ENCODE measurements at places on chromosomes 11 and 22.

DNA sequence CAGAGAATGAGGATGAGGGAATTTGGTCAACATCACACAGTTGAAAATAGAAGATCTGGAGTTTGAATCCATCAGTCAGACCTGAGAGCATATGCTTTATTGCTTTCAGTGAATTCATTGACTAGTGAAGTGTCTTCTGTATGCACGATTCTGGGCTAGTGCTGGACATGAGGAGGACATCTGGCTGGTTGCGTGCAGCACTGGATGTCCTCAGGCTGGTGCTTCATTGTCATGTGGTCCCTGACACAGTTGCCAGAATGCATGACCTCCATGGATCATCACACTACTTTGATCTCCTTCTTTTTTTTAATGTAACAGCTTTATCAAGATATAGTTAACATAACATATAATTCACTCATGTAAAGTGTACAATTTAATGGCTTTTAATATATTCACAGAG lies 44.5 kb upstream of the MMP7 start:
- DNase-seq: no peak

GRCh38 chr22:49951000-49951677 lies 9.4 kb upstream of the PIM3 start:
- DNase-seq: no peak

GRCh38 chr11:48106166-48106565 lies 110.4 kb upstream of the OR4B1 start:
- no peak for DNase-seq

DNA sequence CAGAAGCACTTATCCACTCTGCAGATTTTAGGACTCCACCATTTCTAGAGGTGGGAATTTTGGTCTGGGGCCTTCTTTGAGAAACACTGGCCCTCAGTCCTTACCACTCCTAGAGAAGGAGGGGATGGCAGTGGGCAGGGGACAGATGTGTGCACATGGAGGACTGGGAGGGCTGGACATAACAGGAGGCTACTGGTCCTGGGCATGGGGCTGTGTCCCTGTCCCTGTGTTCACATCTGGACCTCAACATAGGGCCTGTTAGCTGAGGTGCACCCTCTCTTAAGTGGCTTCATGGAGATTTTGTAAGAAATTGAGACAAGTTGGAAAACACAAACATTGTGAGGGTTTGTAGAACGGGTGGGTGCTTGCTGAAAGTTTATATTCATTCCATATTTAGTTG lies 103.4 kb downstream of the ATXN10 start:
- no peak for DNase-seq

GRCh38 chr22:27422442-27422841 lies 379.1 kb downstream of the MN1 start:
- no peak for DNase-seq

- DNase-seq: no peak
These were observed 119.3 kb upstream of the SERPIND1 start for GRCh38 chr22:20654343-20655208.

- DNase-seq: no peak
These were observed 466.3 kb upstream of the ARHGAP42 start for GRCh38 chr11:100220801-100221200.

GRCh38 chr22:47692811-47693210 lies 930.4 kb downstream of the TBC1D22A start:
- no peak for DNase-seq

GRCh38 chr11:122305426-122306320 lies 189.7 kb upstream of the BLID start:
- no peak for DNase-seq

GRCh38 chr11:69644962-69645675 lies 4.2 kb downstream of the CCND1 start:
- DNase-seq: no peak

DNA sequence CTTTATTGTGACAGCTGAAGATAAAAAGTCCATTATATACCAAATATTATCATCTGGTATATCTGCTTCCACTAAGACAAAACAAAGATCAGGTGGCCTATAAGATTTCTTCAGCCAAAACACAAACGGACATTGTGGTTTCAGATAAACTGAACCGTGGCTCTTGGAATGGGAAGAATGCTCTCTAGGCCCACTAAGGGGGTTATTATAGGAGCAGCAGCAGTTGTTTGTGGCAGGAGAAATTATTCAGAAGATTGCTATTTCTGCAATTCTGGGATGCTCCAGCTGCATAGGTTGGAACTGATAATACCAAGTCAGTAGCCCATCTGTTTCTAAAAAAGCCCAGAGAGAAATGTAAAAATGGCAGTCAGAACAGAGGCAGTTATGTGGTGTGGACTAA lies 145.3 kb downstream of the NCAM1 start:
- no peak for DNase-seq

- DNase-seq: no peak
These were observed 68.4 kb downstream of the TBC1D22A start for GRCh38 chr22:46830841-46831240.

GRCh38 chr11:46898396-46899095 lies 19.8 kb downstream of the LRP4 start:
- no peak for DNase-seq

DNA sequence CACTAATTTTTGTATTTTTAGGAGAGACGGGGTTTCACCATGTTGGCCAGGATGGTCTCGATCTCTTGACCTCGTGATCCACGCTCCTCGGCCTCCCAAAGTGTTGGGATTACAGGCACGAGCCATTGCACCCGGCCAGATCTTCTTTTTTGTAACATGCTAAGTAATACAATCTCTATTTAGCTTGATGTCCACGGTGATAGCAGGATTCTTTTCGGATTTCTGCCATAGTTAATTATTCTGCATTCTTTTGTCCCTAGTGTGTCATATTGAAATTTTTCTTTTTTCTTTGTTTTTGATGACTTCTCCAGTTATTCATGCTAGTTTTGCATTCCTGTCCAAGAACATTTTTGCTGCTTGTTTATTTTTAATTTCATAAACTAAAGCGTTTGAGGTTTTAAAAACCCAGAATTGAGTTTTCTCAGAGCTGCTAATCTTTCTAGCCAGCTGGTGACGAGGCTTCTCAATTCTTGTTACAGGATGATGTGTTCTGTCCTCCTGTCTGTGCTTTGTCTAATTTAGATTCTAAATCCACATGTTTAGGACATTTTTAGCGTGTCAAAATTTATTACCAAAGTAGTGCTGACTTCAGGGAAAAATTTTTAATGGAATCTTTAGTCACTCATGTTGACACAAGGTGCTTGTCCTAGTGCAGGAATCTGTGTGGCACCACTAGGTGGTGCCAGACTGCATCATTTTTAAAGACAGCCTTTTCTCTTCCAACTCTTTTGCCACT lies 21.8 kb downstream of the NF2 start:
- DNase-seq: peak; percentile 33

DNA sequence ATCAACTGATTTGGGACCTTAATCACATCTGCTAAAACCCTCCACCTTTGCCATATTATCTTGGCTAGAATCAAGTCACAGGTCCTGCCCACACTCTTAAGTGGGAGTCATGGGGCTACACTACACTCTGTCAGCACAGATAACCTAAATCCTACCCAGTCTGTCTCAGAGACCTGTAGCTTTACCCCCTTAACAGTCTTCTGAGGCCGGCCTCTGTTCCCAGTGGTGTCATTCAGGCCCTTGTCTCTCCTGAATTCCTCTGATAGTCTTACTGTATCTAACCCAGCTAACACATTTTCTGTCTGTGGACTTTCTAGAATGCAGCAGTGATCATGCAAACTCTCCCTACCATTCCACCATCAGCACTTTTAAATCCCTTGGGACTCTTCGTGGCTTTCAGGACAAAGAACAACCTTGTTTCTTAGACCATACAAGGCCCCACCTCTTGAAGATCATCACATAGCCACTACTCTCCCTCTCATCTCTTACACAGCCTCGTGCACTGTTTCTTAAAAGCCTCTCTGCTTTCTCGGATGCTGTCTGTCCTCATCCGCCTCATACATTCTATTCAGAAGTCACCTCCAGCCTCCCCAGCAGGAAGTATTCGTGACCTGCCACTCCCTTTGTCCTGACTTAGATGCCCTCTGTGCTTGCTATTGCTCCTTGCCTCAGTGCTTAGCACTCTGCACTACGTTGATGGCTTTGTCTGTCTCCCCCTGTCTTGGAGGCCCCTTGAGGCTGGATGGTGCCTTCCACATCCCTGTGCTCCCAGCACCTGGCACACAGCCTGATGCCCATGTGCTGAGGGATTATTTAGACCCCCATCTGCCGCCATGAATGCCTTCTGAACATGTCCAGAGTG lies 57.9 kb downstream of the PANX1 start:
- DNase-seq: no peak

DNA sequence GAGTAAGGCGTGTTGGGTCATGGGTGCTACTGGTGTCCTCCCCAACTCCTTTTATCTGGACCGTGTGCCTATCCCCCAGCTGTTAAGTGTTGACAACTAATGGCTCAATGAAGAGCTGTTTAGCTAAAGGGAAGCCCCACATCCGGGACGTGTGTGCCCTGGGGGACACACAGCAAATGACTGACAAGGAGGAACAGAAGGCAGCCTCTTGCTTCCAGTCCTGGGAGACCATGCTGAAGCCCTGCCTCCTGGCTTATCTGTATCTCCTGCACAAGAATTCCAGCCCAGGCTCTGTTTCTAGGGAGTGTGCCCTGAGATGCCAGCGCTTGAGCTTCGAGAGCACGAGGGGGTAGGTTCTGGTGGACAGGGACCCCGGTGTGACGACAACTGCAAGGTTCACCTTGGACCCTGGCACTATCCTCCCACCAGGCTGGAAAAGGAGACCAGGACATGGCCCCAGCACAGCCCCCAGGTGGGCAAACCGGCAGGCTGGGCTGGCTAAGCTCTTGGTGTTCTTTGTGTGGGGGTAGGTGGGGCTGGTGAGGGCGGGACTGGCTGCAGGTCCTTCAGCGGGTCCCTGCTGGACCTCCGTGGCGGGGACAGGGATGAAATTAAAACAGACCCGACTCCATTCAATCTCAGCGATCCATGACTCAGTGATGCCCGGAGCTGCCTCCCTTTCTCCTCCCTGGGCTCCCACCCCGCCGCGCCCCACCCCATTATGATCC lies 21.0 kb downstream of the ASCL2 start:
- no peak for DNase-seq

GRCh38 chr11:17752144-17752543 lies 17.6 kb downstream of the KCNC1 start:
- DNase-seq: no peak

- no peak for DNase-seq
These were observed 86.5 kb upstream of the PITPNB start for GRCh38 chr22:28005513-28005912.

DNA sequence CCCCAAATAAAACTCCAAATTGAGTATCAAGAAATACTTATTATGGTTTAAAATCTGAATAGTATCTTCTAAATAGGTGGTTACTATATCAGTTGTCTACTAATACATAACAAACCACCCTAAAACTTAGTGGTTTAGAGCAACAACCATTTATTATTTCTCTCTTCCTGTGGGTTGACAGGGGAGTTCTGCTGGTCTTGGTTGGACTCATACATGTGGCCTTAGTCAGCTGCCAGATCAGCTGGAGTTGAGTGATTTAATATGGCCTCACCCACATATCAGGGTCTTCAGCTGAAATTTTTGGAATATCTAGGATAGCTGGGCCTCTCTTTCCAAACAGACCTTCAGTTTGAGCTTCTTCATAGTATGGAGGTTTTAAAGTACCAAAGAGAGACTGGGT lies 34.5 kb downstream of the C11orf65 start:
- DNase-seq: no peak

- no peak for DNase-seq
These were observed 86.4 kb downstream of the GGTLC2 start for GRCh38 chr22:22730655-22731373.

DNA sequence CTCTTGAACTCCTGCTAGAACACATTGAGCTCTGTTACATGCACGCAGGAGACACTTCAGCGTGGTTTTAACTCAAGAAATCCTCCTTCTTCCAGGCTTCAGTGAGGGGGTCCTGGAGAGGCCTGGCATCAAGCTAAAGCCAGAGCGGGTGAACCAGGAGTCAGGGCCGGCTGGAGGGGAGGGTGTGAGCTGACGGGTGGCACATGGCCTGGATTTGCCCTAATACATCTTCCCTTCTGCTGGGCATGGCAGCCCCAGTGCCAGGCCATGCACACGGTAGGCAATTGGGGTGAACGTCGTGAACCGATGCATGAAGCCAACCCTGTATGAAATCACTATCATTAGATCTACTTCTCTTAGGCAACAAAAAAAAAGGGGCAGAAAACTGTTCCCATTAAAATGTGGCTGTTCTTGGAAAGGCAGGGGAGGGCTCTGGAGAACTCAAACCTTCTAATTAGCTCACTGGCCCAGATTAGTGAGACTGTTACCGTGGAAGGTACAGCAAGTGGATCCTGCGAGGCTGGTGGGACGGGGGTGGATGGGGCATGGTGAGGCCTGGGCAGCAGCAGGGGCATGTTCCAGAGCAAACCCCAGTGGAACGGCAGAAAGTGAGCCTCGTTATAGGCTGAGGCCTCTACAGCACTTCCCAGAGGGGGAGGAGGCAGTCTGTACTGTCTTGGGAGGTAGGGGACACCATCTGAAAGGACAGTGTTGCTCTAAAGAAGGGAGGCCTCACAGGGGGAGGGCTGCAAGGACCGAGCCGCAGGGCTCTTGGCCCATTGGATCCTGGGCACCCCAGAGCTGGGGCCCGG lies 10.6 kb downstream of the IFT27 start:
- no peak for DNase-seq

GRCh38 chr22:46672731-46673130 lies 52.5 kb downstream of the GRAMD4 start:
- DNase-seq: no peak

DNA sequence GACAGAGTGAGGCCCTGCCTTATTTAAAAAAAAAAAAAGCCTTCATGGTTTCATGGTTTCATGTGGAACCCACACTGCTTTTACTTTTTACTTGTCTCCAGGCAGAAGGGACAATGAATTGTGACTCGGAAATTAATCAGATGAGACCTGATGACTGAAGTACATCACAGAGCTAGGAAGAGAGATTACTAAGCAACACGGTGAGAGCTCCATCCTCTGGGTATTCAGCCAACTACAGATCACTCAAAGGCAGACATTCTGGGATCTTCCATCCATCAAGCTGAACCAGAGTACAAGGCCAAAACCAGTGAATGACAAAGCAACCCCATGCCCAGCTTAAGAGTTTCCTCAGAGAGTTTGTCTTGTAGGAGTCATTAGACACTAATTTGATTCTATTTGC lies 433.2 kb downstream of the SOX6 start:
- DNase-seq: no peak

DNA sequence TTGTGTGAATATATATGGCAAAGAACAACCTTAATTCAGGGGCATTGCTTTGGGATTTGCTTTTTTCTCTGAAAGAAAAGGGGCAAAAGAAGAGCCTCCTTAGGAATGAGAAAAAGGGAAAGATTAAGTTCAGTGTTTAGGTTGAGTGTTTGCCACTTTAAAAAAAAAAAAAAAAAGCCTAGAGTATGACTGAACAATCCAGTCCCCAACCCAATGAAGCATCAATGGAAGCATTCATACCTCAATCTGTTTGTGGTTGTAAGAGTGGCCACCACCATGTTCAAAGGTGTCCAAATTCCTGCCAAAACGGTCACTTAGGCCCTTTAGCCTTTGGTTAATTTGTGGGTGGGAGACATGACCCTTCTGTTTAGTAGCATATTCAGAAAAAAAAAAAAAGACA lies 260.6 kb downstream of the SOX6 start:
- no peak for DNase-seq
